Natural killer cell (primary cell): ENCODE measurements at places on chromosomes 3 and 15. TPM values are rescaled to one million over a fixed set of nuclear protein-coding genes. Genes with fewer than 3 reads are reported as not detected.

GRCh38 chr3:160180581-160181216, 44.5 kb upstream of the C3orf80 start:
- no peak for DNase-seq

DNA sequence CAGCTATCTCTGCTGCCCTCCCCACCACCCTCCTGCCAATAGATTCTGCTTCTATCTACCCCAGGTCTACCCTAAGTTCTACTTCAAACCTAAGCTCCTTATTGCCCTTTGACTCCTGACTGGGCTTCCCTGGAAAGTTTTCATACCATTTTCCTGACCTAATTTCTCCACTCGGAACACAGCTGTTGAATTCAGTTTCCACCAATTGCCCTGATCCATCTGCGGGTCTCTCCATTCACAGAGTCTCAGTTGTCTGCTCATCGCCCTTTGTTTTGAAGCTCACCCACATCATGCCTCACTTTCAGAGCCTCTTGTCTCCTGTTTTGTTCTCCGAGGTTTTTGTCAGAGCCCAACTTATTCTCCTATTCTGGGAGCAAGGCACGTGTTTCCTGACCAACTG, 56.8 kb upstream of the ABI3BP start:
- no peak for DNase-seq

GRCh38 chr3:2910997-2911396, 199.2 kb downstream of the IL5RA start:
- no peak for DNase-seq

DNA sequence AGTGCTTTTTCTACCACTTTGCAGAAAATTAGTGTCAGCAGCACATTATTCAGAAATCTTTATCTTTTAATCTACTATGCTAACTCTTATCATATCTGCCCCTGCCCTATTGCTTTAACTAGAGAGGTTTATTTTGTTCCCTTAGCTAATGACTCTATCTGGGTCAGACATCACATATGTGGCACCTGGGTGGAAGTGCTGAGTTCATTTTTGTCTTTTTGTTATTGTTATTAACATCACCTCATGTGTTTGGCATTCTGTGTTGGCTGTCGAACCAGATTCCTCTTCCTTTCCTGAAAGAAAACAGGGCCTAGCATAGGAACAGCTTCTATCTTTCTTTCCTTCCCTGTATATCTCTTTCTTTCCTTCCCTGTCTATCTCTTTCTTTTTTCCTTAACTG, 100.7 kb downstream of the RBMS3 start:
- DNase-seq = no peak

DNA sequence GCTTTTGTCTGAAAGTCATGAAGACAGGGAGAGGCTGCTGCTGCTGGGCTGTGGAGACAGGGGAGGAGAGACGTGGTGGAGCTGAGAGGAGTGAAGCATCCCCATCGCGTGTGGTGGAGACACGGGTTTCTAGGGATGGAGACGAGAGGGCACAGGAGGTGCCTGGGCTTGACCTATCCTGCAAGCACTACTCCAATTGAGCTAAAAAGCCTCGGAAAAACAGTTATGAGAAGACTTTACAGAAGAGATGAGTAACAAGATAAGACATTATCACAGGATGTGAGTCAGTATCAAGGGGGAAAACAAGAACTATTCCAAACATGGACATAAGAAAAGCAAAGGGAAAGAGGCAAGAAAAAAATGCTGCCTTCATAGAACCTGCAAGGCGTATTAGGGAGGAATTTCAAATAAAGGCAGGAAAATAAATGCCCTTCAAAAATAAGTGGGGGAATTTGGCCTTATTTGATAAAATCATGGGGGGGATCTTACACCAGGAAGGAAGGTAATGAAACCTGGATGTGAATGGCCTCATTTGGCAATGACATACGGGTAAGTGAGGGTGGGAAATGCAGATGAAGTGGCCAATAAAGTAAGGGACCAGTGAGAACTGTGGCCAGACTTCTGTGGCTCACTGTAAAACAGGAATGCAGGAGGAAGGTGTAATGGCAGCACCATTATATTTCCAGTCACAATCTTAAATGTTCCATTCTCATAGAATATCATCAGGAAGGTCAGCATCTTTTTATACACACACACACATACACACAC, 97.9 kb downstream of the PLD1 start:
- no peak for DNase-seq

GRCh38 chr3:13022348-13023234, 50.6 kb downstream of the IQSEC1 start:
- no peak for DNase-seq

DNA sequence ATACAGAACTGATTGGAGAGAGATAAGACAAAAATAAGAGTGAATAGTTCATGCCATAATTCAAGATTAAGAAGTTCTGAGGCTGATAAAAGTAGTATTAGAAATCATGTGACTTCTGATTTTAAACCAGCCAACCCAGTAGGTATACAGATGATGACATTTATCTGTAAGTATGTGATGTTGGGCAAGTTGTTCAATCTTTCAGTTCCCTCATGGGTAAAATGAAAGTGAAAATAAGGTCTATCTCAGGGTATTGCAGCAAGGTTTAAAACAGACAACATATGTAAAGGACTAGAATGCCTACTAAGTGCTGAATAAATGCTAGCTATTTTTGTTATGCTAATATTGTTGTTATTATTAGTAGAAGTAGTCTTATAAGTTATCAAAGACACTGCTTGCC, 1055.7 kb downstream of the NAALADL2 start:
- DNase-seq = no peak

GRCh38 chr3:17013050-17013449, 128.3 kb downstream of the PLCL2 start:
- DNase-seq = no peak

GRCh38 chr3:23421811-23422516, 218.8 kb downstream of the UBE2E2 start:
- no peak for DNase-seq

GRCh38 chr3:72386327-72387000, 461.8 kb downstream of the SHQ1 start:
- DNase-seq = no peak

GRCh38 chr3:127491323-127491722, 99.2 kb downstream of the TPRA1 start:
- no peak for DNase-seq

GRCh38 chr3:18559331-18559842, 134.2 kb upstream of the SATB1 start:
- peak; percentile 75 for DNase-seq

GRCh38 chr15:34810443-34811129, 15.2 kb upstream of the ACTC1 start:
- DNase-seq = no peak

GRCh38 chr3:40975711-40976121, 223.6 kb upstream of the CTNNB1 start:
- no peak for DNase-seq

GRCh38 chr3:102354818-102355515, 79.8 kb upstream of the ZPLD1 start:
- DNase-seq = no peak

- DNase-seq = no peak
Measured at GRCh38 chr3:46389306-46389705, 17.6 kb downstream of the CCR5AS start.

DNA sequence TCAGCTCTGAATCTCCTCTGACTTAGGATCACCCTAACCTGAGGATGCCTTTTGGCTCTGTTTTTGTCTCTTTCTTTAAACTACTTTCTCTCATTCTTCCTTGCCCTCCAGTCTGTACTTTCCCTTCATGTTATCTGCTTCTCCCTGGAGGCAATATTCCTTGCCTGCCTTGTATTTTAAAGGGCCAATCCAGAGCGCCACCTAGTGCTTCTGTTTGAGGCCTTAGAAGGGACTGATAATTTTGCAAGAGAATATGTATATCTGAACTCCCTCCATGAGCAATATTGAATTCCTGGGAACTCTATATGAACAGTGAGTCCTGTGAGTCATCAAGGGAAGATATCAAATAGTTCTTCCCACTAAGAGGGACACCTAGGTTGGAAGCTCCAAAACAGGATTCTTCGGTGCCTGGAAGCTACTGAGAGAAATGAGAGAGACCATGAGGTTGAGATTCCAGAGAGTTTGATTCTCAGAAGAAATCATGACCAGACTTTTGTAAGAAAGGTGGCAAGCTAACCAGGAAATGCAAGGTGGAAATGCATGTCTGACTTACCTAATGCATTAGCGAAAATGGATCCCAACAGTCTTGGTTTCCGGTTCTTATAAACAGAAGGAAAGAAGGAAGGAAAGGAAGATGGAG, 203.8 kb upstream of the CD96 start:
- no peak for DNase-seq

- DNase-seq = no peak
Measured at GRCh38 chr3:9695345-9695744, 8.3 kb upstream of the CPNE9 start.

- DNase-seq = no peak
Measured at GRCh38 chr15:78552597-78552996, 12.4 kb downstream of the PSMA4 start.

- no peak for DNase-seq
Measured at GRCh38 chr3:193564012-193564411, 9.3 kb upstream of the ATP13A4 start.

- no peak for DNase-seq
Measured at GRCh38 chr15:52262364-52262763, 33.2 kb downstream of the MYO5C start.

DNA sequence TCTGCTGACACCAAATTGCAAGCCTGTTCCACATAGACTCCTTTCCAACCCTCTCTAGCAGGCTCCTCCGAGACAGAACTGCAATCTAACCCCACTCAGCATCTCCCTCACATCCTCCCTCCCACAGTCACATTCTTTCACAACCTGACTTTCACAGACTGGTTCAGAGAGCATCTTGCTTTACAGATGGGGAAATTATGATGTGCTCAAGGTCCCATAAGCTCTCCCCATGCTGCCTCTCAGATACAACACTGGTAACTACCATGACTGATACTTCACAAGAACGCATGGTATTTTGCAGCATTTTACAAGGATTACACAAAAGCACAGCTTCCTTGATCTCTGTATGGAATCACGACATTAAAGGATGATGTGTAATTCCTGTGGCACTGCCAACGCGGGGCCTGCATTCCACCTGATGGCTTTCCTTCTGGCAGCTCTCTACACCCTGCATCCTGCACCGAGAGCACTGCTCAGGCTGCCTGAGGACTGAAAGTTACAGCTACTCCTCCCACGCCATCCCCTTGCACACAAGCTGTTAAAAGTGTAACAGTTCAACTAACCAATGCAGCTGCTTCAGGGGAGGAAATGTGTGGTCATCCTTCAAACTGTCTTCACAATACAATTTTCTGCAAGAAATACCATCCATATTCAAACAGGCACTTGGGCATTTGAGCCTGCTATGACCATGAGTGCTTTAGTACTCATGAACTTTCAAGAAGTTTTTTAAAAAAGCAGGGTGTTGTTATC, 27.6 kb downstream of the TBC1D2B start:
- DNase-seq = peak; percentile 51

DNA sequence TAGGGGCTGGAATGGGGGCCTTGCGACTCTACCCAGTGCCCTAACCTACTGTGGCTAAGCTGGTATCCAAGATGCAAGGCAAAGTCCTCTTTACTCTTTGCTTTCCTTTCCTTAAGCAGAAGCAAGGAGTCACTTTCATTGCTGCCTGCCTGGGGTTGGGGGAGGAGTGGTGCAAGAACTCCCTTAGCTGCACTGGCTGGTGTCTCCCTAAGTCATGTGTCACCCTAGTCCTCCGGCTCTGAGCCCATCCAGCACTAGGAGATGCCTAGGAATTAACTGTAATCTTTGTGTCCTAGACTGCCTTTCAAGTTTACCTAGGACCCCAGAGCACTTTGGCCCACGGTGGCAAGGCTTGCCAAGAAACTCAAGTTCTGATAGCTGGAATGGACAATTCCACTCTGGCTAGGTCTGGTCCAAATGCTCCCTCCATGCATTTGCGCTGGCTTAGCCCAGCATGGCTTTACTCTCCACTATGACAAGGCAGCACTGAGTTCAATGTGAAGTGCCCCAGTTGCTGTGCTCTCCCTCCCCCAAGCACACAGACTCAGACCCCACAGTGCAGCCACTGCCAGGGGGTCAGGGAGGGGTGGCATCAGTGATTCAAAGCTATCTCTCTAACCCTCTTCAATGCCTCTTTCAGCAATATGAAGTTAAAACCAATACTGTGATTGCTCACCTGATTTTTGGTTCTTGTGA, 58.7 kb downstream of the ESYT3 start:
- no peak for DNase-seq

- DNase-seq = no peak
Measured at GRCh38 chr3:30576946-30577345, 29.5 kb upstream of the TGFBR2 start.

- no peak for DNase-seq
Measured at GRCh38 chr3:44886561-44886960, 12.2 kb downstream of the TGM4 start.

DNA sequence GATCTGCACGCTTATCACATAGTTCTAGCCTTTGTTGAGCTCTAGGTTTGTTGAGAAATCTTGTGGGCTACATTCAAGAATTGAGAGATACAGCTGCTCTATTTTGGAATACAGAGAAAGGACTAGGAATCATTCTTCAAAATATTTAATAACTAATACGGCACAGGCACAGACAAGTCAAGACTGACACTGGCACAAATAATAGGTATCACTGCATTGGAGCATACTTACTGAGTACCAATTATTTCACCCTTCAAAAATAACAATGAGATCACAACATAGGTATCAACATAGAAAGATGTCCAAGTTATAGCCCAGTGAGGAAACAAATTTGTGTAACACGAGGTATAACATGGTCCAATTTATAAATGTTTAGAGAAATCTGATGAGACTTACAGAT, 133.7 kb upstream of the TSC22D2 start:
- DNase-seq = no peak

- no peak for DNase-seq
Measured at GRCh38 chr3:70108072-70108471, 108.5 kb downstream of the SAMMSON start.

KLHL40 gene
- total RNA-seq = not detected

ICE2 gene
- 36.7 TPM for total RNA-seq

EPHB3 gene
- not detected for total RNA-seq

AP3S2 gene
- total RNA-seq = 38.2 TPM

ZNF662 gene
- 1.2 TPM for total RNA-seq

KBTBD13 gene
- total RNA-seq = not detected

MYO1E gene
- 16.1 TPM for total RNA-seq

NAA50 gene
- total RNA-seq = 55.3 TPM

ALPK3 gene
- total RNA-seq = 0.35 TPM
